ENCODE measurements at places on chromosomes 5 and 9.

DNA sequence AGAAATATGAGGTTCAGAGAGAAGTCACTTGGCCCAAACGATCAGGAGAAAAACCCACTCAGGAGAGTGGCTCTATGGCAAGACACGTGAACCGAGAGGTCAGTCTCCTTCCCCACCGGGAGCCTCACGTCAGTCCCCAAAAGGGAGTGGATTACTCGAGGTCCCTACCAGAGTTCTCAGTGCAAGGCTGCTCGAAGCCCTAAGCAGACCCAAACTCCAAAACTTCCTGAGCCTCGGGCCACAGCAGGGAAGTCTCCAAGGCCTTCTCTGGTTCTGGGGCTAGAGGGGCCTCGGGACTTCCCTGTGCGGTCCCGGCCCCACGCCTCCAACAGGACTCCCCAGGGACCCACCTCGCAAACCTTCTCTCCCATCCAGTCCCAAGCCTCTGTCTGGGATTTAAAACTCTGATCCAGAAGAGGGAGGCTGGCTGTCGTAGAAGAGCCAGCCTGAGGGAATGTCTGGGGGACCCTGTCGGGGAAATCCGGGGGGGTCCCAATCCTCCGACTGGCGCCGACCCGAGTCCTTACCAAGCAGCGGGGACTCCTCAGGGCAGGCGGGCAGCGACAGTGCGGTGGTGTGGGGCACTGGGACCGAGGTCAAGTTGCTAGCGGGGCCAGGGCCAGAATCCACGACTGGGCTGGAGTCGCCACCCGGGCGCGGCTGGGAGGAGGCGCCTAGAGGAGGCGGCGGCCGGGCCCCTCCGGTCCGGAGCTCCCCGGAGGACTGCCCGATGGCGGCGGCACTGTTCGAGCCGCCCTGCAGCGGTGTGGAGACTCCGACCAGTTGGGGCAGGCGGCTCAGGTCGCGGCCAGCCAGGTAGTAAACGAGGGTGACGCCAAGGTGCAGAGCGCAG, 679 bp downstream of the B4GALT1 start:
- H3K27me3 ChIP-seq = no peaks in the 10 kb centered on the region
- H3K4me3 ChIP-seq = peak overlapping the region; percentile 98
- no peak for DNase-seq
- H3K27ac ChIP-seq = peak overlapping the region; percentile 99
- peaks cover 2% of the 10 kb centered on the region for H3K36me3 ChIP-seq
- H3K4me1 ChIP-seq = peaks cover 60% of the 10 kb centered on the region

- peak overlapping the region; percentile 75 for H3K27ac ChIP-seq
- no peak overlapping the region for H3K4me3 ChIP-seq
- H3K36me3 ChIP-seq = peaks cover 1% of the 10 kb centered on the region
- H3K4me1 ChIP-seq = peaks cover 7% of the 10 kb centered on the region
- H3K27me3 ChIP-seq = no peaks in the 10 kb centered on the region
Observed at GRCh38 chr5:134561871-134562296, 36.4 kb downstream of the JADE2 start.

DNA sequence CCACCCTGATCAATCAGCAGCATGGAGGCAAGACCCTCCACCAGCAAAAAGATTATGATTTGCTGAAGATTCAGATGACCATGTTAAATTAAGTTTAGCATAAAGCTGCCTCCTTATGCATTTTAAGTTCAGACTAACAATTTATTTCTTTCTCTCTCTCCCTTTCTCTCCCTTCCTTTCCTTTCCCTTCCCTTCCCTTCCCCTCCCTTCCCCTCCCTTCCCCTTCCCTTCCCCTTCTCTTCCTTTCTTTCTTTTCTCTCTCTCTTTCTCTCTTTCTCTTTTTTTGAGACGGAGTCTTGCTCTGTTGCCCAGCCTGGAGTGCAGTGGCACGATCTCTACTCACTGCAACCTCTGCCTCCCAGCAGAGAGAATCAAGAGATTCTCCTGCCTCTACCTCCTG, 1.4 kb upstream of the MELK start:
- H3K4me3 ChIP-seq = no peak overlapping the region
- H3K36me3 ChIP-seq = peaks cover 4% of the 10 kb centered on the region

- H3K27me3 ChIP-seq = no peaks in the 10 kb centered on the region
- H3K4me1 ChIP-seq = peaks cover 38% of the 10 kb centered on the region
- H3K4me3 ChIP-seq = peak overlapping the region; percentile 78
Observed at GRCh38 chr5:172238334-172238733, 44.4 kb downstream of the EFCAB9 start.

DNA sequence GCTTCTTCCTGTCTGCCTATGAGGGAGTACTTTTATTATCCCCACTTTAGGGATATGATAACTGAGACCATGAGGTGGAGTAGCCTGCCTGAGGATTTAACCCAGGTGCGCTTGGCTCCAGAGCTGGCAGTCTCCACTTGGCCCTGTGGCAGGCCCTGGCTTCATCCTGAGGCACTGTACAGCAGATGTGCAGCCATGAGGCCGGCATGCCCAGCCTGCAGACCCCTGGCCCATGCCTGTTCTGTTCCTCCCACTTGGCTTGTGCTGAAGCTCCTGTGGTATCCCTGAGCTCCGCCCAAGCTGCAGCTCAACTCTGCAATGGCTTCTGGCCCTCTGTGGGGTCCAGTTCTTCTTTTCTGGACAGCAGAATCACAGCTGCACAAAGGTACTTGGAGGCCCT, 31.8 kb upstream of the RAPGEF1 start:
- no peak overlapping the region for H3K27ac ChIP-seq
- H3K27me3 ChIP-seq = peaks cover 33% of the 10 kb centered on the region
- H3K4me3 ChIP-seq = no peak overlapping the region
- DNase-seq = no peak
- H3K36me3 ChIP-seq = peaks cover 2% of the 10 kb centered on the region

All from T-helper 17 cell (primary cell).